ENCODE measurements at places on chromosomes 13 and 19. TPM values are rescaled to one million over a fixed set of nuclear protein-coding genes. Genes with fewer than 3 reads are reported as not detected.

ZNF665 gene
- polyA plus RNA-seq = 4.2 TPM

ALOX5AP gene
- polyA plus RNA-seq = 13.4 TPM

F10 gene
- 31.9 TPM for polyA plus RNA-seq

TRPM4 gene
- polyA plus RNA-seq = 16.0 TPM

PABPC3 gene
- polyA plus RNA-seq = 66.0 TPM

NCAN gene
- 2.3 TPM for polyA plus RNA-seq

PTH2 gene
- not detected for polyA plus RNA-seq

ZNF90 gene
- polyA plus RNA-seq = 2.2 TPM

C13orf42 gene
- polyA plus RNA-seq = 0.65 TPM

TYK2 gene
- polyA plus RNA-seq = 47.6 TPM

SLC7A10 gene
- polyA plus RNA-seq = 2.1 TPM

ZNF439 gene
- polyA plus RNA-seq = 5.9 TPM

ACTMAP gene
- polyA plus RNA-seq = 14.8 TPM

SLC25A42 gene
- polyA plus RNA-seq = 14.0 TPM

ZNF724 gene
- 1.4 TPM for polyA plus RNA-seq

GARIN5A gene
- 126 TPM for polyA plus RNA-seq

LHB gene
- polyA plus RNA-seq = 4.4 TPM

KIR3DL1 gene
- polyA plus RNA-seq = not detected

ZNF627 gene
- polyA plus RNA-seq = 16.7 TPM

ZNF431 gene
- polyA plus RNA-seq = 12.8 TPM

HIPK4 gene
- 32.8 TPM for polyA plus RNA-seq

ZNF418 gene
- polyA plus RNA-seq = 10.4 TPM

FCAR gene
- polyA plus RNA-seq = not detected

MYH14 gene
- polyA plus RNA-seq = 6.0 TPM

ZNF529 gene
- polyA plus RNA-seq = 18.8 TPM

KCNJ14 gene
- polyA plus RNA-seq = 0.66 TPM

SCGB2B2 gene
- 1.5 TPM for polyA plus RNA-seq
